ENCODE measurements at places on chromosomes 5 and 9.

DNA sequence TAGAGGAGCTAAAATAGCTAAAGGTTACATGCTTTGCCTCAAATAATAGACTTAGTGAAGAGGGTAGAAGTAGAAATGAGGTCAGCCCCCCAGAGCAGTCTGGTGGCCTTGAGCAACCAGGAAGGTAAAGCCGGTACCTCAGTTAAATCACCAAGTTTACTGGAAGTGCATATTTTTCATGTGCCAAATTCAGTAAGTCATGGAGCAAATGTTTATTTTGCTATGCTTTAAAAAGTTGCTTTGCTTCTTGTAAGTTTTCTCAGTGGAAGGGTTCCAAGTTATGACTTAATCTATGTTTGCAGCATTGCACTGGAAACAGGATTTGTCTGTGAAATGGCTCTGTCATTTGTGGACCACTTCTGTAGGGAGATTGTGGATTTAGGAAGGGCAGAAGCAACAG, 256.7 kb downstream of the ARRDC3 start:
- peak; percentile 88 for DNase-seq

GRCh38 chr9:33114746-33115145, 38.3 kb upstream of the SMU1 start:
- DNase-seq: no peak

GRCh38 chr5:57538341-57538955, 55.8 kb upstream of the ACTBL2 start:
- DNase-seq: no peak

DNA sequence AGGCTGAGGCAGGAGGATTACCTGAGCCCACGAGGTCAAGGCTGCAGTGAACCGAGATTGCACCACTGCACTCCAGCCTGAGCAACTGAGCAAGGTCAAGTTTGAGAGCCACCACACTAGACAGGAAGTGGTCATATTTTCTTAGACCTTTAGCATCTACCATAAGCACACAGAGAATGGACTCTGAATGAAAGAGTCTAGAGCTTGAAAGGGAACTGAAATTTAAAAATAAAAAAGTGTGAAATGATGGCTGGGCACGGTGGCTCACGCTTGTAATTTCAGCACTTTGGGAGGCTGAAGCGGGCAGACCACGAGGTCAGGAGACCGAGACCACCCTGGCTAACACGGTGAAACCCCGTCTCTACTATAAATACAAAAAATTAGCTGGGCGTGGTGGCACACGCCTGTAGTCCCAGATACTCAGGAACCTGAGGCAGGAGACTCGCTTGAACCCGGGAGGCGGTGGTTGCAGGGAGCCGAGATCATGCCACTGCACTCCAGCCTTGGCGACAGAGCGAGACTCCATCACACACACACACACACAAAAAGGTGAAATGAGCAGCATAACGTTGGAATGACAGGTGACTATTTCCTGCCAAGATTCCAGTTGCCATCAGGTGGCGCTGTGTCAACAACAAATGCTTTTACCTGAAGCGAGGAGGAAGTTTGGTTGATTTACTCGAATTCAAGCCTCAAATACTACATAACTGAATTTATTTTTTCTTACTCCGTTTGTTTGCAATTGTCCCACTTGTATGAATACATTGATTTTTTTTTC, 21.3 kb upstream of the AK3 start:
- peak; percentile 74 for DNase-seq

DNA sequence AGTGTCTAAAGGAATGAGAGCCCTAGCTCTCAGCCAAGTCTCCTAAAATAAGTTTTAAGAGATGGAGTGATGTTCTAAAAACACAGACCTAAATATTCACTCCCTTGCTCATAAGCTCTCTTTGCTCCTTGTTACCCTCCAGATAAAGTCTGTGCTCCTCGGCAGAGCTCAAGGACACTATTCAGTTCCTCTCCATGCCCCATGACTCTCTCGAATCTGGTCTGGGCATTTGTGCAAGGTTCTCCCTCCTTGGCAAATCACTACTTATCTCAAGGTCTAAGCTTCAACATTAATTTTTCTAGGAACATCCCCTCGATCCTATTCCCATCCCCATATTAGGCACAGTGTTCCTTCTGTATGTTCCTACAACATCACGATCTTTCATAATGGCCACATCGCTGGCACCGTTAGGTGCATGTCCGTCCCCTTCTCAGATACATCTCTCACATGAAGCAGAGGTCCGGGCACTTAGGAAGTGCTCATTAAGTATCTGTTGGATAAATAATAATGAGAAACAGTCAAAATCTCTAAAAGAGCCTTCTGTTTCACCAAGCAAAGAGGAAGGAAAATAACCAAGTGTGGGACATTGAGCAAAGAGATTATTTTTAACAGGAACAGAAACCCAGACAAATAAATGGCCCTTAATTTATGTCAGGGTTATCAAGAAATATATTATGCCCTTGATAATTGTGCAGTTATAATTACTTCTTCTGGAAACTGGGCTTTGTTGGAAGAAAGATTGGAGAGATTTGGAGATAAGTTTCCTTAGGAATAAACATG, 85.9 kb upstream of the HTR4 start:
- no peak for DNase-seq

- DNase-seq: no peak
These were observed 78.2 kb downstream of the GTF3C4 start for GRCh38 chr9:132748450-132748849.

All from astrocyte of the cerebellum (primary cell).